ENCODE measurements at places on chromosomes 2 and 18.

DNA sequence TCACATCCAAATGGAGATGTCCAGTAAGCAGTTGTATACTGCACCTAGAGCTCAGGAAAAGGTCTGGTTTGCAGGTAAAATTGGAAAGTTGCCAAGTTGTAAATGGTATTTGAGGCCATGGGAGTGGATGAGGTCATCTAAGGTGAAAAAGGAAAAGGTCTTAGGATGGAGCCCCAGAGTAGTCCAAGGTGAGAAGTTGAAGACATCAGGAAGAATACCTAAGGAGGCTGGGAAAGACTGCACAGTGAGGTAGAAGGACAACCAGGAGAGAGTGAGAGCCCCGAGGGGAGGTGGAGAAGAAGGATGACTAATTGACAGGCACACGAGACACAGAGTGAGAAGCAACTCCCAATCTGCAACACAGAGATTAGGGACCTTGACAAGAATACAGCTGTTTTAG is 10.7 kb downstream of the DPP4 start:
- DNase-seq: no peak

DNA sequence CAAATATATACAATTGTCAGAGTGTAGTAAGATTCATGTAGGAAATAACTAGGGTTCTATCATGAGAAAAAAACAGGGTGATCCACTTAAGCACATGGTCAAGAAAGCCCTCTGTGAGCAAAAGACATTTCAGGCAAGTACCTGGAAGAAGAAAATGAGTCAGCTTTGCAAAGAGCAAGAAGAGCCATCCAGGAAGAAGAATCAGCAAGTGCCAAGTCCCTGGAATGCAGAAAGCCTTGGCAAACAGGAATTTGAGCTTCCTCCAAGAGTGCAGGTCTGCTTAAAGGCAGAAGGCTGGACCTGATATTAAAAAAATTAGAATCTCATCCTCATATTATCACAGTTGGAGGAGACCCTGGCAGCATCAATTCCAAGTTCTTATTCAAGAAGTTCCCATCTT is 188.5 kb upstream of the CELF4 start:
- DNase-seq: no peak

- DNase-seq: no peak
Measured at GRCh38 chr2:58834404-58834803, 593.3 kb upstream of the FANCL start.

DNA sequence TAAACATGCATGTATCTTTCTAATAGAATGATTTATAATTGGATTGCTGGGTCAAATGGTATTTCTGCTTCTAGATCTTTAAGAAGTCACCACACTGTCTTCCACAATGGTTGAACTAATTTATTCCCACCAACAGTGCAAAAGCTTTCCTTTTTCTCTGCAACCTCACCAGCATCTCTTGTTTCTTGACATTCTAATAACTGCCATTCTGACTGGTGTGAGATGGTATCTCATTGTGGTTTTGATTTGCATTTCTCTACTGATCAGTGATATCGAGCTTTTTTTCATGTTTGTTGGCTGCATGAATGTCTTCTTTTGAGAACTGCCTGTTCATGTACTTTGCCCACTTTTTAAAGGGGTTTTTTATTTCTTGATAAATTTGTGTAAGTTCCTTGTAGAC is 182.5 kb downstream of the ANKRD44 start:
- DNase-seq: no peak

DNA sequence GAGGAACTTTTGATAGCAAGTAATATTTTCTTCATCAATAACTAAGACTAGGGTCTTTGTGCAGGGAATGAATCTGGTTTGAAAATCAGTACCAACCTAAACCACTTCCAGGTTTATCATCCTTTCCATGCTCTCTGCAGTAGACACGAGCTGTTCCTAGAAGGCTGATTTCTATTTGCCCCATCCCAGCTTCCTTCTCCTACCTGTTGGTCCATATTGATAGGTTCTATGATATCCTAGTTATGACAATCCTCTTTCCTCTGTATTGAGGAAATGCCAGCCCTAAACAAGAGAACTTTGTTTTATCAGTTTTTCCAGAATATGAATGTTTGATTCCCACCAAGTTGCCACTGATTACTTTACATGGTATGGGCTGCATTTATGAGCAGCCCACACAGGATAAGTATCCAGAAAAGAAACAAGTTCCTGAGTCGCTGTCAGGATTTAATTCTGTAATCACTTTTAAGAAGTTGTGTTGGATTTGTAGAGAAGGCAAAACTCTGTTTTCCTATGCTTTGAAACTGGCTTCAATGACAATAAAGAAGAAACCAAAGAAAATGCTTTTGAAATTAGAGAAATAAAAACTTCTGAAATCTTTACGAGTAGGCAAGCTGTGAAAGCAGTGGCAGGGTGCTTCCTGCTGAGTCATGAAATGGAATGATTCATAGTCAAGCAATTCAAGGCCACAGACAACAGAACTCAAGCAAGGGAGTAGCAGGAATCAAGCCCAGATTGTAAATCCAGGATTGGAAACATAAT is 37.3 kb upstream of the TANK start:
- peak; percentile 13 for DNase-seq

GRCh38 chr2:54949431-54949830 is 100.8 kb downstream of the RTN4 start:
- no peak for DNase-seq

DNA sequence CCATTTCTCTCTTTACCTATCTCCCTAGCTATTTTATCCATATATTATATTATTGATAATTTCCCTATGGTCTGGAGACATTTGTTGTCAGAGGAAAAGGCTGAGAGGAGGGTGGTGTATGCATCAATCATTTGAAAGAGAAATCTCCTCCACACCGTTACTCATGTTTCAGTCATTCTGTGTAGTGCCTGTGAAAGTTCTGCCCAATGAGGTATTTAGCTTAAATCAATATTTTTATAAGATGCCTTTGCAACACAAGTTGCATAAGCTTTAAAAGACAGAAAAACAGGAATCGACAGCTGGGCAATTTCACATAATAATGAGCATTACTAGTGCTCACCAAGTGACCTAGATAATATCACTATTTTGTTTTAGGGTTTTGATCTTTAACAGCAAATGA is 363.7 kb upstream of the FSIP2 start:
- DNase-seq: no peak

- DNase-seq: no peak
Measured at GRCh38 chr2:219078126-219078525, 17.4 kb upstream of the IHH start.

GRCh38 chr2:220276741-220277444 is 649.5 kb downstream of the SLC4A3 start:
- no peak for DNase-seq

DNA sequence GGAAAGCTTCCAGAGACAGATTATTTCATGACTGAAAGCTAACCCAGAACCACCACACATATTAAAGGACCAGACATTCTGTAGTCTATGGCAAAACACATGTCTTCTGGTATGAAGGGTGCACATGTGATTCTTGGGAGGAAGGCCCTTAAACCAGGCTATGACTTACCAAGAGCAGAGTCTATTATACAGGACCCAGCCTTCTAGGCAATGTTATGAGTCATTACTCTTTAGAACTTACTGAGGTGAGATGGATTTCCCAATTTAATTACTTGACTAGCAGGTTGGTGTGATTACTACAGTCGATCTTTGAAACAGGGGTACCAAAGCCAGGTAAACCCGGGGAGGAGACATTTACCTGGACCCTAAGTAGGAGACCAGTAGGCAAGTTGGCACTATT is 350.8 kb downstream of the TRIB2 start:
- DNase-seq: no peak

DNA sequence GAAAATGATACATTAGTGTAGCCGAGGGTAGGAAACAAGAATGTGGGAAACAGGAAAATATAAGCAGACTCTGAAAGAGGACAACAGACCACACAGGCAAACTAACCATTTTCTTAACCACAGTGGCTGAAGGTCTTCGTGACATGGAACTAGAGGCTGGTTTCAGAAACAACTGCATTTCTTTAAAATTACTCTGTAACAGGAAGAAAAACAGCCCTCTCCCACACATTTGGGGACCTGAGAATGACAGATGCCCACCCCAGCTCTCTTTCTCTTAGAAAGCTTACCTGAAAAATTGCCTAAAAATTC is 13.8 kb upstream of the SLC25A52 start:
- DNase-seq: no peak

DNA sequence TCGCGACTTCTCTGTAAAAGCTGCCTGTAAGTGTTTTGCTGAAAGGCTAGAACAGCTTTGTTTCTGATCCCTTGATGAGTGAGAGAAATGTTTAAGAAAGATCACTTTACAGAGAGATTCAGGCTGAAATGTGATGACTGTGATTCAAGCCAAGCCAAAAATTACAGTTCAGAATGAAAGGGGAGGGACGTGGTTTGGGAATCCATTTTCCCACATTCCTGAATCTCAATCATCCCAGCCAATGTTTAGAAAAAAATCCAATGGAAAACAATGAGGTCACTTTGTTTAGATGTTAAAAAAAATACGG is 416.7 kb downstream of the ARHGAP15 start:
- DNase-seq: no peak

DNA sequence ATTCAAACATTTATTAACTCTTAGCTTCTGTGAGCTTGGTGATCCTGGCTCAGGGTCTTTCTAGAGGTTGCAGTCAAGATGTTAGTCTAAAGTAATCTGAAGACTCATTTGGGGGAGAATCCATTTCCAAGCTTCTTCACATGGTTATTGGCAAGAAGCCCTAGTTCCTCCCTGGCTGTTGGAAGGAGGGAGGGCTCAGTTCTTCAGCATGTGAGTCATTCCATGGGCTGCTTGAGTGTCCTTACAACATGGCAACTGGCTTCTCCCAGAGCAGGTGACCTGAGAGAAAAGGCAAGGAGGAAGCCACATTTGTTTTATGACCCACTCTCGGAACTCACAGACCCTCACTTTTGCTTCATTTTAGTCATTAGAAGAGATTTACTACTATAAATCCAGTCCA is 10.6 kb upstream of the C2orf74 start:
- no peak for DNase-seq

DNA sequence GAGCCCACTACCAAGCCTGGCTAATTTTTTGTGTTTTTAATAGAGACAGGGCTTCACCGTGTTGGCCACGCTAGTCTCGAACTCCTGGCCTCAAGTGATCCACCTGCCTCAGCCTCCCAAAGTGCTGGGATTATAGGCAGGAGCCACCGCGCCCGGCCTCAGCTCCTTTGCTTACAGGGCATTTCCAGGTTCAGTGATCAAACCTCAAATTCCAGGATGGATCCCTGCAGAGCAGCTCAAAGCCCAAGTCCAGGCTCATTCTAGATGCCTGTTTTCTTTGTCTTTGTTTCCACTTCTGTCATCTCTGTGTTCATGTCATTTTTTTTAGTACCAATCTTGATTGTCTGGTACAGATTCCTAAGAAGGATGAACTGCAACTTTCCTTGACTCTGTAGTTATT is 41.9 kb downstream of the TNFRSF11A start:
- no peak for DNase-seq
